Sigmoid colon (tissue), 7 donors: ENCODE measurements at places on chromosomes 5 and 9.

DNA sequence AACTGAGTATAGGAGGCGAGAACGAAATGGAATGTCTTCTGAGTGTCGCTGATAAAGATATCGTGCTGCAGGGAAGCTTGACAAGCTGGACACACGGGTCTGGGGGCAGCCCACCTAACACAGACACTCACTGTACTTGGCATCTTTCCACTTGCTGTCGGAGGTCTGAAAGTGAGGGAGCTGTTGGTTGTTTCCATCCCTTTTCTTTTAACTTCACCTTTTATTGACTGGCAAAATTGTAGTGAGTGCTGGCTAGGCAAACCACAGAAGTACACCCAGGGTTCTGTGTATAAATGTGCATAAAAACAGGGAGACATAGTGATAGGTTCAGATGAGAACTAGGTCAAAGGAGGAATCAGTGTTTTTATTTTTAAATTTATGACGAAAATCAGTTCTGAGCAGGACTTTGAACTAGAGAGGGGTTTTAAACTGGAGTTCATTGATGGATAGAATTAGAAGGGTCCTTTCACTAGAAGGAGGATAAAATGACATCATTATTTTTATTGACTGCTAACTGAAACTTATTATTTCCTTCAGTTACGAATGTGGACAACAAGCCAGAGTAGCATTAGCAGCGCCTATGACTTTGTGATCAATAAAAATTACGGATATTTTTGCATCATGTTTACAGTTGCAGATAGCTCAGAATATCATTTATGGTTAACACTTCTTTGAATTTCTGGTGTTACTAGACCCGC lies 817 bp downstream of the GAPVD1 start:
- DNase-seq, result no peak

DNA sequence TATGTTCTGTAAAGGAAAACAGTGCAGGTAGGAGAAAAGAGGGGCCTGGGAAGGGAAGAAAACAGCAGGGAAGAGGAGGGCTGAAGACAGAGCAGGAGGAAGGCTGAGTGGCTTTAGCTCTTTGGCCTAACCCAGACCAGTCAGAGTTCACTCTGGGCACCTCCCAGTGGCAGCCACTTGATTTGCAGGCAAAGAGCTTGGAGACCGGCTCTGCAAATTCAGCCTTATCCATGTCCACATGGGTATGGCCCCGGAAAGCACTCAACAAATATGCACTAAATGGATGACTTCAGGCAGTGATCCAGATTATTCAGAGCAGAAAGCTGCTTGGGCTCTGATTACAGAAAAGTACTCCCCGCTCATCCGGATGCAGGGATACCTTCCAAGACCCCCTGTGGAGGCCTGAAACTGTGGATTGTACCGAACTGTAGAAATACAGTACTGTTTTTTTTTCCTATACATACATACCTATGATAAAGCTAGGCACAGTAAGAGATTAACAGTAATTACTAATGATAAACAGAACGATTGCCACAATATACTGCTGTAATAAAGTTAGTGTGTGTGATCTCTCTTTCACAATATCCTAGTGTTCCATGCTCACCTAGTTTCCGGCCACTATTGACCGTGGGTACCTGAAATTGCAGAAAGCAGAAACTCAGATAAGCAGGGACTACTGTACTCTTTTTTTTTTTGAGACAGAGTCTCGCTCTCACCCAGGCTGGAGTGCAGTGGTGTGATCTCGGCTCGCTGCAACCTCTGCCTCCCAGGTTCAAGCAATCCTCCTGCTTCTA lies 4.6 kb upstream of the RNU6ATAC start:
- DNase-seq, result no peak

DNA sequence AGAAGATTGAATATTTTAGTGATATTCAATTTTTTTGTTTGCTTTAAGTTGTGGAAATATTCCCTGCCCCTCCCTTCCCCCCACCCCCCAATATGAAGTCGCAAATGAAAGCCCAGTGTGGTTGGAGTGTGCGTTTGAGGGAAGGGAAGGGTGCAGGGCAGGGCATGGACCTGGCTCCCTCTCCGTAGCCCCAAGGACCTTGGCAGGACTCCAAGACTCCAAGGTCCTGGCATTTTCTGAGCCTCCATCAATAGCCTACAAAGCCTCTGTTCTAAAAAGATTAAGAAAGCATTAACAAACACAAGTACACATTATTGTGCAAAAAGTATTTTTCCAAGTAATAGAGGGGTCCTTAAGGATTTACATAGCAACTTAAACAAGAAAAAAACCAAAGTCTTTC lies 38.8 kb upstream of the PTPN3 start:
- DNase-seq, result no peak

DNA sequence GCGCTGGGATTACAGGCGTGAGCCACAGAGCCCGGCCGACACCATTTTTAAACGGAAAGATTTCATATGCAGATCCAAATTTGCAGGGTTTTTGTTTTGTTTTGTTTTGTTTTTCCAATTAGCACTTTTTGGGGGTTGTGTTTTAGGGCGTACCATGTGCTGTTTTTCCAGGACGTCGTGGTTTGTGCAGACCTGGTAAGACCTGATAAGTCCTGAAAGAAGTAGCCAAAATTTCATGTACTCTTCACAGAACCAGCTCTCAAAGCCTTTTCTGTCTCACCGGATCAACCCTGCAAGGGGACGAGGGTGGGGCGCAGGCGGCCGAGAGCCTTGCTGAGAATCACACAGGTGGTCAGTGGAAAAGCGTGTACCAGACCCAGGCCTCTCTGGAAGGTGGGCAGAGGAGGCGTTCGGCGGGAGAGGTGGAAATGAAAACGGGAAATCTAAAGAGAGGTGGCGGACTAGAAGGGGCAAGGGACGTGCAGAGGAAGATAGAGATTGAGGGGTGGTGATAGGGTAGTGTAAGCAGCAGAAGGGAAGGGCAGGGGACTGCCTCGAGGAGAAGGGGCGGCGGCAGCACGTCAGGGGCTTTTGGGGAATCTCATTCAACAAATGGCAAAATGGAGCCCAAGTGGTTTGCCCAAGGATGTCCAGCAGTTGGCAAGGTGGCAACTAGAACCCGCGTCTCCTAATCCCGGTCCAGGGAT lies 1.1 kb upstream of the FAF2 start:
- peak; percentile 69 for DNase-seq

DNA sequence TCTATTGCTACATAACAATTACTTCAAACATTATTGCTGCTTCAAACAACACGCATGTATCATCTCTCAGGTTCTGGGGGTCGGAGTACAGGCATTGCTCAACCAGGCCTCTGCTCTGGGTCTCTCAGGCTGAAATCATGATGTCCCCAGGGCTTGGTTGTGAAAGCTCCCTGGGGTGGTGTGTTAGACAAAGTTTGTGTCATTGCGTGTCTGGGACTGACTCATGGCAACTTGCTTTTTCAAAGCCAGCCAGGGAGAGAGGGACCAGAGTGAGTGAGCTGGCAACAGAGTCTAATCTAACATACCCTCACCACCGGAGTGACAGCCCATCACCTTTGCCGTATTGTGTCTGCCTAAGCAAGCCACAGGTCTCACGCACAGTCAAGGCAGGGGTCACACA lies 259.2 kb upstream of the NFIL3 start:
- no peak for DNase-seq

- DNase-seq, result no peak
These were observed 709 bp upstream of the SYNPO start for GRCh38 chr5:150639751-150640150.

DNA sequence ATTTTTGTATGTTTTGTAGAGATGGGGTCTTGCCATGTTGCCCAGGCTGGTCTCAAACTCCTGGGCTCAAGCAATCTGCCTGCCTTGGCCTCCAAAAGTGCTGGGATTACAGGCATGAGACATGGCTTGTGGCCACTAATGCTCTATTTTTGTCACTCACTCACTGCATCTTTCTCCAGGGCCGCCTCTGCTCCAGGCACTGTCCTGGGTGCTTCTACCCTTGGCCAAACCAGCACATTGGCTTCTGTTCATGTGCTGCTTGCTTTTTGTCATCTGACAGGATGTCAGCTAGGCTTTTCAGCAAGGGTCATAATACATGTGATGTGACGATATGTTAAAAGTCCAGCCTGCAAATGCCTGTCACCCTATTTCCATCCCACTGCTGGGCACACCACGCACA lies 3.2 kb downstream of the ODF2 start:
- DNase-seq, result no peak
